ENCODE measurements at places on chromosomes 4 and X. TPM values are rescaled to one million over a fixed set of nuclear protein-coding genes. Genes with fewer than 3 reads are reported as not detected.

DNA sequence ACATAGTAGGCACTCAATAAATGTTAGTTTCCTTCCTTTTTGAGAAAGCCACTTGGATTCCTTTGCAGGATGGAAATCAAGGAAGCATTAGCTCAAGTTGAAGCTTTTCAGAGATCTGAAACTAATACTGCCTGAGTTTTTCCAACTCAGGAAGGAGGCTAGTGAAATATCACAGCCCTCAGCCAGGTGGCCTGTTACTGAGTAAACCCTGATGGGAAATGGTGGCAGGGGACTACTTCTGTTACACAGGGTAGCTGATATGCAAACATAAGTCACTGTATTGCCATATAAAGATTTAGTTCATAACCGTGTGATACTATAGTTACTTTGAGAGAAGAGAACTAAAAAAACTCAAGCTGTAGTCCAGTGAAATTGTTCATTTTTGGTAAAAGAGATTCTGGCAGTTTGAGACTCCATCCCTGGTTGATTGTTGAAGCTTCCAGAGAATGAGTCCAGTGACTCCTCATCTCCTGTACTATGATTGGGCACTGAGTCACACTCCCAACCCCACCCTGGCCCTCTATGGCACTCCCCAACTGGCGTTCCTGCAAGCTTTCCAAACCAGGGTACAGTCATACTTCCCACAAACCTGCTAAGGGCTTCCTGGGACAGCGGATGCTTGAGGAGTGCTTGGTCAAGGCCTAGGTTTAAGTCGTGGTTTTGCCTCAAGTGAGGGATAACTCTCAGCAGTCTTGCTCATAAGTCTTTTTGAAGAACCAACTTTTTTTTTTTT is 81.8 kb downstream of the MID1IP1 start:
- no peak for DNase-seq

Gene FATE1
- 0.22 TPM for total RNA-seq

GRCh38 chr4:64248186-64248585 is 161.1 kb downstream of the TECRL start:
- DNase-seq = no peak

Gene ZDHHC15
- 2.8 TPM for total RNA-seq
